ENCODE measurements at places on chromosomes 6 and 20.

DNA sequence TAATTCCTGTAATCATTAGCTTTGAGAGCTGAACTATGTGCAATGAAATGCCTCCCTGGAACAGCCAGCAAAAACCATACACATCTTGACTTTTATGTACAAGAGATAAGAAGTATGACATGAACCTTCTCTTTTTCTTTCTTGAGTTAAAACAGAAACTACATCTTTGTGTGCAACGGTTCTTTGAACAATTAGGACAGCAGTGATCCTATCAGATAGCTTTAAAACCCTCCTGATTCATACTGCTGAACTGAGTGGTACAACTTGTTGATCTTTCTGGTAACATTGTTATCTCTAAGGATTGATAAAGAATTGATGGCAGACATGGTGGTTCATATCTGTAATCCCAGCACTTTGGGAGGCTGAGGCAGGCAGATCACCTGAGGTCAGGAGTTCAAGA is 43.4 kb downstream of the TRAF3IP2 start:
- DNase-seq = no peak

DNA sequence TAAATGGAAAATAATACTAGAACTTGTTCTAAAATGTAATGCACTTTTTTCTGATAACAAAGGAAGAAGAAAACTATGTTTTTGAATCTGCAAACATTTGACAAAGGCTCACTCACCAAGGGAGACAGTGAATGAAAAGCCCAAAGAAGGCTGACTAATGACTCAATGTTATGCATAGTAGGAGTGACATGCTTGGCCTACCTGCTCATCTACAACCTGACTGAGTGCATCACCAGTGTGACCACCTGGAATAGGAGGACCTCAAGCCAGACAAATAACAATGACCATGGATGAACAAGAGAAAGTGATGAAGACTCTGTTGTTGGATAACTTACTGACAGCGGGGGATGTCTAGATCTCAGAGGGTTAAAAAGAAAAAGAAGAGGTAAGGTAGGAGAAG is 157.2 kb downstream of the SIM1 start:
- DNase-seq = no peak

DNA sequence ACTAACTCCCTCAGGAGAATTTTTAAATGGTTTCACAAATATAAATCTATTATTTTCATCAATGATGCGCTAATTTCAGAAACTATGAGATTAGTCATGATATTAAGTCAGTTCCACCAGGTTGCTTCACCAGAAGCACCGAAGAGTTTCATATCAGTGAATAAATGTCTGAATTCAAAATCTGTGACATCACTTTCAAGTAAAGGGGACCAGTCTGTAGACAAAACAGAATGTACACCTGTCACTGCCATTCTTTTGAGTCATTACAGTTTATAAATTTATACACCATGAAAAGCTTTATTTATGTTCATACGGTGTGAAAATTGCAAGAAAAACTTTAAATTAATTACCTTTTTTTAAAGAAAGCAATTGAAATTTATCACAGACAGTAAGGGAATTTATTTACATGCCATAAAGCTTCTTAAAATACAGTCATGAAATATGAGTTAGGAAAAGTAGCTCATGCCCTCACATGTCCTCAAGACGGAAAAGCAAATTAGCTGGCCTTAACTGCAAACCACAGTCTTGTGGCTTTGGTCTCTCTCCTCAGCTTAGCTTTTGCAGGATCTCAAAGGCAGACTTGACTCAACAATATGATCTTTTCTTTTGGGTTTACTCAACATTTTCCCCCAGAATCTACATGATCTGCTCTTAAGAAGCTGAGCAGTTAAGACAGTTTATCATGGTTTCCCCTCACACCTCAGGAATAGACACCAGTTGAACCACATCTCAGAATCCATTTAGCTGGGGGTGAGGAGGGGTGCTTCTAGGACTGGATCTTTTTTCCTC is 177.7 kb upstream of the MCHR2 start:
- DNase-seq = no peak

GRCh38 chr6:147707524-147707923 is 199.0 kb downstream of the SAMD5 start:
- DNase-seq = no peak

DNA sequence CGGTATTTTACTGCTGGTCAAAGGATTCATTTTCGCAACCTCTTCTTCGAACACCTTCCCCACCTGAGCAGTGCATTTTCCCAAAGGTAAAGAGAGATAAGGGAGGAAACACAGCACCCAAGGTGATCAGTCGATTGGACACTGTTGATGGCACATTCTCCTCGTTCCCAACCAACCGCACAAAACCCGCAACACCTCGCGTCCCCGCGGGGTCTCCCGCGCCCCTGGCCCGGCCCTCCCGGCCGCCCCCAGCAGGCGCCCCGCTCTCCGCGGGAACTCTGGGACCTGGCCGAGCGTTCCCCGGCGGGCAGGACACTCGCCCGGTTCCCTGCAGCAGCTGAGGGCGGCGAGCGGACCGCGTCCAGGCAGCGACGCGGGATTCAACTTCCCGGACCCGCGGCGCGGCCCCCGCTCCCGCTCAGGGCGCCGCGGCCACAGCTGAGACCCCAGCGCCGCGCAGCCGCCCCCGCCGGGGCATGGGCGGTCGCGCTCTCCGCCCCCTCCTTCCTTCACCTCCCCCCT is 506 bp downstream of the RGS17 start:
- DNase-seq = no peak

DNA sequence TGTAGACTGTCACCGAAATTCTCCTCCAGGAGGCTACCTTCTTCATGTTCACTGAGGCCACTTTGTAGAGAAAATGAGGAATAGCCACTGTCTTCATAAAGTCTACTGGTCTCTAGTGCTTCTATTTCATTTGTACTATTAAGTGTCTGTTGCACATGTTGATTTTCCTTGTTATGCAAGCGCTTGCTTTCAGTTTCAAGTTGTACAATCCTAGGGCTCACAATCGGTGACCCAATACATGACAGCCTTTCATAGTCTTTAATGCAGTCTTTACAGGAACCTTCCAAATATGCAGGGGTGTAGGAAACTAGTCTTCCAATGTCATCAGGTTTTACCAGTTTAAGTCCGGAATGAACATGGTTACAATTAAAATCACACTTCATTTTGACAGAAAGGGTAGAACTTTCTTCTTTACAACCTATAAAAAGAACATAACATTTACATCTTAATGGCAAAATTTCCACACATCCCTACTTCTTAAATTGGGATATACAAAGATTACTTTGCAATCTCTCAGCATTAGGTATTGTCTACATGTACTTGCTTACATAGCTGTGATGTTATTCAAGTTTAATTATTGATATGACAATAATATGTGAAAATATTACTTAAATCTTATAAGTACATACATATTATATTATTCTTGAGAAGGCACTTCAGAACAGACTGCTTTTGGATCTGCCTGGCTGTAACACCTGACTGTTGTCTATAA is 7.5 kb downstream of the FBXO5 start:
- DNase-seq = no peak

GRCh38 chr6:80540700-80541099 is 434.2 kb downstream of the BCKDHB start:
- DNase-seq = no peak

GRCh38 chr6:111592726-111593511 is 12.8 kb downstream of the TRAF3IP2 start:
- DNase-seq = no peak

DNA sequence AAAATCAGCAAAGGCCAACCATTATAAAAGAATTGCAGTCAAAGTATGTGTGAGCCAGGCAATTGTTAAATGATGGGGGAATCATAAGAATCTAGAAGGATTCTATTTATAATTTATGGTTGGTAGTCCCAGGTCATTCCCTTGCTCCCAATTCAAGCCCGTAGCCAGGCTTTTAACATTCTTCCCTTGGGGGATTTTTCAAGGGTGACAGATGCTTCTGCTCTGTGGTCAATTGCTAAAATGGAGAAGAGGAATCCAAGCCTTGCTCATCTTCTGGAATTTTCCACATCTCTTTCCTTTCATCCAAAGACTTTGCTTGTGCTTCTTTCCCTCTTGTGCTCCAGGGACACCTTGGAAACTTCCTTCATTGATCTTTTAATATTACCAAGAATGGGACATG is 18.0 kb upstream of the BCAS1 start:
- no peak for DNase-seq

GRCh38 chr20:41960166-41960565 is 342.0 kb upstream of the CHD6 start:
- no peak for DNase-seq

GRCh38 chr6:154572556-154572955 is 62.1 kb upstream of the CNKSR3 start:
- no peak for DNase-seq

DNA sequence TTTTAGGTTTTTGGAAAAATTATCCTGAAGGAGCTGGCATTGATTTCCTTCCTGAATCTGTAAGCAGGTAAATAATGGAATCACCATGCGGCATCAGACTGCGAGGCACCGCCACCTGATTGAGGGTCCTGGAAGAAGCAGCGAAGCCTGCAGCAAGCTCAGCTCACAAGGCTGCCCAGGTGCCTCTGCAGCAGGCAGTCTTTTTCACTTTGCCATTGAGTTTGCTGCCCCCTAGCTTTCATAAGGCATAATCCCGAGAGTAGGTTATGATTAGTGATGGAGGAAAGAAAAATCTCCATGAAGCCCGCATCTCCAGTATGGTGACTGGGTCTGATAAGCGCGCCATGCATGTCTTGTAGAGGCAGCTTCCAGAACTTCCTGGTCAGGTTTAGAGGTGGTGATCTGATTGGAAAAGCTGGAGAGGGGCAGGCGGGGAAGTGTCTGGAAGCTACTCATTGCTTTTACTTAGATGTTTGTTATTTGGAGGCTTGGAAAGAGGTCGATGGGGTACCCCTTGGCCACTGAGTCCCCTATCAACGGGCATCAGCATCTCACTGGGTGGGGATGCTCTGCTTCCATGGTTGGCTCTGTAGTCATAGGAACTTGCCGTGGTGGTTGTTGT is 26.7 kb downstream of the IYD start:
- no peak for DNase-seq

- DNase-seq = no peak
Measured at GRCh38 chr20:37800618-37801017, 102.3 kb upstream of the VSTM2L start.

- no peak for DNase-seq
Measured at GRCh38 chr20:24236201-24236600, 233.2 kb upstream of the SYNDIG1 start.

GRCh38 chr20:57210054-57210910 is 56.2 kb downstream of the BMP7 start:
- no peak for DNase-seq

DNA sequence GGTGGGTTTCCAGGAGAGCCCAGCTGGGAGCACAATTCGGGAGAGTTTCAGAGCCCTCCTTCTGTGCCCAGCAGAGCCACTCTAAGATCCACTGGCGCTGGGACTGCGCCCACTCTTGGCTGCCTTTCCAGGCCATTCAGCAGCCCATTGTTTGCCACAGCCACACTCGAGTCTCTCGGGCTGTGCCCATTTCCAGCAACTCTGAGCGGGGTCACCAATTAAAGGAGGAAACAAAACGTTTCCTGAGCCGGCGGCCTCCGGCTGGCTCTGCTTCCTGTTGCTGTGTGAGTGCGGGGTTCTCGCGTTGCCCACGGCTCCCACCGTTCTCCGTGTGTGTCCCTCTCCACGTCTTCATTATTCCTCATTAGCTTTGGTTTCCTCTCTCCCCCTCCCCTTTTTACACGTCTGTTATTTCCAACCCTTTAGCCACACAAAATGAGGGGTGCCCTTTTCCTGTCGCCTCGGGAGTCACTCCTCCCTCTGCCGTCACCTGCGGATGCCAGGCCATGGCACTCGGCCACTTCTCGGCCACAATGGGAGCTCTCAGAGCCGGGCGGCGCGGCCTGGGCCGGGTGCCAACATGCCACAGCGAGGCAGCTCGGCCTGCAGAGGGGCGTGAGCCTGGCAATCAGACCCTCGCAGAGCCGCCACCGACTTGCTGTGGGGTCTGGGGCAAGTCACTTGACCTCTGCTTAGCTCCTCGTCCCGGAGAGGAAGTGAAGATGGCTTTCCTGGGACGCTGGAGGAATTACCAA is 94.3 kb upstream of the NKX2-2 start:
- peak; percentile 92 for DNase-seq

GRCh38 chr6:36378936-36379335 is 8.5 kb downstream of the ETV7 start:
- DNase-seq = no peak

GRCh38 chr6:119129148-119129967 is 50.9 kb upstream of the FAM184A start:
- DNase-seq = no peak

DNA sequence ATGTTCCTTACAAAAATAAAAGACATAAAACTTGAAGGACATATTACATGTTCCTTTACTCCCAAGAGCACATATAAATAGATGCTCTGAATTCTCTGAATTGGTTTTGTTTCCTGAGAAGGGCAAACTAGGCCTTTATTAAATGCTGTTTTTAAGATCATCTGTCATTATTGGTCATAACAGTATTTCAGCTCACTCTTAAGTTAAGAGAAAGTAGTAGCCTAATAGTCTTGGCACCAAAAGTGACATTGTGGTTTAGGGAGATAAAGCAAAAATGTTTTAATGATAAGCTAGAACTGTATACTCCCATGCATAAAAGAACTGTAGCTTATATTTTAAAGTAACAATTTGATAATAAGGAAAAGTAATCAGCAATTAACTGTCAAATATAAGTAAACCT is 361.1 kb upstream of the PTCHD4 start:
- no peak for DNase-seq

DNA sequence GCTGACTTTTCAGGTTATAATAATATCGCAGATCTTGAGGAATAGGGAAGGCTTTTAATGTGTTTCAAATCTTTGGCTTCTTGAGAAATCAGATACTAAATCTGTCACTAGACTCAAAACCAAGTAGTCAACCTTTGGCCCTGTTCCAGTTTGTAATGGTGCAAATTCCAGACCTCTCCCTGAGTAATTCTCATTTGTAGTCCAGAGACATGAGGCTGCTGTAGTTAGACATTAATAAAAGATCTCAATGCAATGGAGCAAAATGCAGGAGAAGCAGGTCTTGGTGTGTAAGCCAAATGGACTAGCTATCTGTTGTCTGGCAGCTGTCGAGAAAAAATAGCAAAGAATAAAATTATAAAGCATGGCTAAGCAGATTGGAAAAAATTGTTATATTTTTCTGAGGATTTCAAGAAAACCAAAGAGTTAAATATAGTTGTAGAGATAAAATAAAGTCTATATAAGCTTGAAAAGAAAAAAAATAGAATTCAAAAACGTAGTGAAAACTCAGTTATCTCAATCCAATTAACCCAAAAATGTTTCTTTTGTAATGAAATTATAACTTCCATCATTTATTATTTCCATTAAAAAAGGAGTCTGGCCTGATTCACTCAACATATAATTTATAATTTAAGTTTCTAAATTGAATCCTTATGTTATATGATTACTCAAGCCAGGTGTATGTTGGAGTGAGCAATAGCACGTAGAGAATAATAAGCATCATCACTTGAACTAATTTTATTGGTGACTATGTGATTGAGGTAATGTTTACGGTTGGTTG is 161.5 kb upstream of the ADGRB3 start:
- DNase-seq = no peak
